ENCODE measurements at places on chromosomes 2 and 18.

DNA sequence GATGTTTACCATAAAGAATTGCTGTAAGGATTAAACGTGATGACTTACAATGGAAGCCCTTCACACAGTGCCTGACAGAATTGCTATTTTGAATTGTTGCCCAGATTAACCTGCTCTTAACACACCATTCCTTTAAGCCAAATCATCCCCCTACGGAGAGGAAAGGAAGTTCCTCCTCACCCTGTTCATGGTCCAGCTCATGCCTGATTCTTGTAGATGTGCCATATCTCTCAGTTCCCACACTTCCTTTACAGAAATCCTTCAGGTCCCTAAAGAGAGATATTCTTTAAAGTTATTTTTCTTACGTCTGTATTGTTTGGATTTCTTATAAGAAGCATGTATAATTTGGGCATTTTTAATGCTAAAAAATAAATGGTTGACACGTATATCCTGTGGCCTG lies 127.5 kb upstream of the DAPL1 start:
- DNase-seq: no peak

GRCh38 chr2:101159526-101159925 lies 8.3 kb upstream of the TBC1D8 start:
- no peak for DNase-seq

GRCh38 chr2:37776487-37776886 lies 105.0 kb upstream of the CDC42EP3 start:
- no peak for DNase-seq

DNA sequence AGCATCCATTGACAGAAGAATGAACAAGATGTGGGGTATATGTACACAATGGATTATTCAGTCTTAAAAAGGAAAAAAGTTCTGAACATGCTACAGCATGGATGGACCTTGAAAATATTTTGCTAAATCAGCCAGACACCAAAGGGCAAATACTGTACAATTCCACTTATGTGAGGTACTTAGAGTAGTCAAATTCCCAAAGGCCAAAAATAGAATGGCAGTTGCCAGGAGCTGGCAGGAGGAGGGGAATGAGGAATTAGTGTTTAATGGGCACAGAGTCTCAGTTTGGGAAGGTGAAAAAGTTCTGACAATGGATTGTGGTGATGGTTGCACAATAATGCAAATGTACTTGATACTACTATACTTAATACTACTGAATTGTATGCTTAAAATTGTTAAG lies 193.2 kb downstream of the MBD2 start:
- no peak for DNase-seq
